ENCODE measurements at places on chromosomes 3 and 15.

GRCh38 chr3:143266511-143266910, 146.9 kb downstream of the CHST2 start:
- no peak for DNase-seq

DNA sequence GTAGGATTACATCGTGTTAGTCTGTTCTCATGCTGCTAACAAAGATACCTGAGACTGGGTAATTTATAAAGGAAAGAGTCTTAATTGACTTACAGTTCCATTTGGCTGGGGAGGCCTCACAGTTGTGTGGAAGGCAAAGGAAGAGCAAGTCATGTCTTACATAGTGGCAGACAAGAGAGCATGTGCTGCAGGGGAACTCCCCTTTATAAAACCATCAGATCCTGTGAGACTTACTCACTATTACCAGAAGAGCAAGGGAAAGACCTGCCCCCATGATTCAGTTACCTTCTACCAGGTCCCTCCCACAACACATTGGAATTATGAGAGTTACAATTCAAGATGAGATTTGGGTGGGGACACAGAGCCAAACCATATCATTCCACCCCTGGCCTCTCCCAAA, 3.4 kb downstream of the SLC25A26 start:
- DNase-seq = no peak

DNA sequence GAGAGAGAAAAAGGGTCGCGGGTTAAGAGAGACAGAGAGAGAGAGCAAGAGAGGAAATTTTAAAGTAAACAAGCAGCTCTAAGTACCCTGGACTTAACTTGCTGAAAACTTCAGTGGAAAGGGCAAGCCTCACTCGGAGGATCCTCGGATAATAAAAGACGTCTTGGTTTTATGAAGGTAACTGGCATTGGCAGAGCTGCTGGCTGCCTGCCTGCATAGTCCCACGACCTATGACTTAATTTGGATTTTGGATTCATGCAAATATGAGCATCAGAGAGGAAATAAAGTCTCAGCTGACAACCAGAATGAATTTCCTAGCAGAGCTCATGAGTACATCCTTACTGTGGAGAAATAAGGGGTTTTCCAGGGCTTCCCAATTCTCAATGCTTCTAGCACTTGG, 95.1 kb upstream of the PDZRN3 start:
- no peak for DNase-seq

GRCh38 chr3:32500880-32501782, 1.5 kb downstream of the CMTM6 start:
- DNase-seq = no peak

- DNase-seq = no peak
These were observed 475.3 kb downstream of the FHIT start for GRCh38 chr3:60775985-60776384.

DNA sequence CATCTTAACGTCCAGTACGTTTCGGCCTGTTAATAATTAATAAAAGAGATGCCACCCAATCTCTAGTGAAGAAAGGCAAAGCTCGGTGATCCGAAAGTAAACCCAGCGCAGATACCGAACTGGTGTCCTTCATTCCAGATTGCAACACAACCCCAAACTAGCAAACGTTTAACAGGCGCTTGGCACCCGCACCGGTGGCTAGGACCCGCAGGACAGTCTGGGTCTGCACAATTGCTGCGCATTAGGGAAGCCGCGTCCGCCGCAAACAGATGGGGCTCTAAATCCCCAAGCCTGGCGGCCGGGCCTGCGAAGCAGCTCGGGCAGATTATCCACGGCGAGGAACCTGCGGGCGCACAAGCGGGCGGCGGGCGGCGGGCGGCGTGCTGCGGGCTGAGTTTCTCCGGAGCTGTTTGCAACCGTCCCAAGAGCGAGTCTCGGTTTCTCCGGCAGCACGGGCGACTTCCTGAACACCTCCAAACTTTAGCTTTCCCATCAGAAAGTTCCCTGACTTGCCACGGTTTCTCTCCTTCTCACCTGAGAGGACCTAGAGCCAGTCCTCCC, 112.1 kb upstream of the ICE2 start:
- DNase-seq = peak; percentile 38

DNA sequence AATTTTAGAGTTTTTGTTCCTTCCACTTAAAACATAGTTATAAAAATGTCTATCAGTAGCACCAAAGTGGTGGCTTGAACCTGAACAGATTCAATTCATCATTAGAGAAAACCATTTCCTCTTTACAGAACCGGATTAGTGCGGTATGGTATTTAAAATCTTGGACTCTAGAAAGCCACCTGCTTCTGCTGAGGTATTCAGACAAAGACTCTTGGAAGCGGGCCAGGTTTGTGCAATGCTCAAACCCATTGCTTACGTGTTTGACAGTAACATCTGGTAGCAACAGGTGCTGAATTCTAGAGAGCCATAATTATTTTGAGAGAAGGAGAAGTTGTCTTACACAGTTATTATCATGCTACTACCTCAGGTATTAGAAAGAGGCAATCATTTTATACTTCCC, 290.5 kb downstream of the NAALADL2 start:
- DNase-seq = no peak

GRCh38 chr3:41224120-41224806, 25.0 kb downstream of the CTNNB1 start:
- DNase-seq = no peak

DNA sequence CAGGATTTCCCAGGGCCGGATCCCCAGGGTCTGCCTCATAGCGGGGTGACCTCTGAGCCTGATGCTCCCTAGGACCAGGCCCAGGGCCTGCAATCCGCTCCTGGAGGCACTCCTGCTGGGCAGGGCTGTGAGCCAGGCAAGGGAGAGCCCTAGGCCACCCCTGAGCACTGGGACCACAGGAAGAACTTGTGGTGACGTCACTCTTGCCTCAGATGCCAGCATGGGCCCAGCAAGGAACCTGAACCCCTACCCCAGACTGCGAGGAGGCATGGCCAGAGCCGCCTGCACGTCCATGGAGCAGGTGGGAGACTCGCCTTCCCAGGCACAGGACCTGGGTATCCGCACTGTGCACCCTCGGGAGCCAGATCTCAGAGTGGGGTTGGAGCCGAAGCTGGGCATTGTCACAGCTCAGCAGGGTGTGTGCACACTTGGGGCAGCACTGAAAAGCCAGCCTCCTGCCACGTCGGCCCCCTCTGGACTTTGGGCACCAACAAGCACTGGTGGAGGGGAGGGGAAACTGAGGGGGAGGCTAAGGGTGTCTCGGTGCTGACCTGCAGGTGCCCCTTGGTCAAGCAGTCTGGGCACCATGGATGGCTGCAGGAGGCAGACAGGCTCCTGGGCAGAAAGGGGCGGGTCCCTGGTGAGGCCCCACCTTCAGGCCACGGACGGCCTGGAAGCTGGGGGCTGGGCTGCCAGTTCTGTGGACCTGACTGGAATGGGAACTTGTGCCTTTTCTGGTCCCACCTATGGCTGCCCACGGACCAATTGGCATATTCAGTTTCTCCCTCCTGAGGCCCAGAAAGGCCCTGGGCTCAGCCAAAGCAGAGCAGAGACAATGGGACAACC, 49.3 kb downstream of the SLC6A20 start:
- no peak for DNase-seq

DNA sequence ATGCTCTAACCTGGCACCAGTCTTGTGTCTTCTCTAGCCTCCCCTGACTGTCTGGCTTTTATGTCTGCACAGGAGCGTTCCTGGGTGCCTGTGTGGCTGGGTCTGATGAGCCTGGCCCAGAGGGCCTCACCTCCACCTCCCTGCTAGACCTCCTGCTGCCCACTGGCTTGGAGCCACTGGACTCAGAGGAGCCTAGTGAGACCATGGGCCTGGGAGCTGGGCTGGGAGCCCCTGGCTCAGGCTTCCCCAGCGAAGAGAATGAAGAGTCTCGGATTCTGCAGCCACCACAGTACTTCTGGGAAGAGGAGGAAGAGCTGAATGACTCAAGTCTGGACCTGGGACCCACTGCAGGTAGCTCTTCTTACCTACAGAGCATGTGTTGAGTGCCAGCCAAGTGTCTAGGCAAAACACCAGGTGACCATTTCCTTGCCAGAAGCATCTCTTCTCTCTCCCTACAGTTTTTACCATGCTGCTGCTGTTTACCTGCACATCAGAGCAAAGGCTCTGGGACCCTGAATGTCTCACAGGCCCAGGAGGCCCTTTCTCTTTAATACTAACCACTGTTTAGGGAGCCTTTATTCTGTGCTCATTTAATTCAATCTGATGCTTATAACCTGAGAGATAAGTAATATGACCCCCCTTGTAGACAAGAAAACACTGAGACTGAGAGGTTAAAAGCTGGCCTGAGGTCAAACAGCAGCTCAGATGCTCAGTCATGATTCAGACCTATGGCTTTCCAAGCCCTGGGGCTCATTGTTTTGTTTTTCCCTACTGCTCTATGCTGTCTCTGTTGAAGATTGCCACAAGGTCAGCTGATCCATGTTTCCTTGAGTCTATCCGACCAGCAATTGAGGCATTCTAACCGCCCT, 10.4 kb downstream of the PODXL2 start:
- no peak for DNase-seq

DNA sequence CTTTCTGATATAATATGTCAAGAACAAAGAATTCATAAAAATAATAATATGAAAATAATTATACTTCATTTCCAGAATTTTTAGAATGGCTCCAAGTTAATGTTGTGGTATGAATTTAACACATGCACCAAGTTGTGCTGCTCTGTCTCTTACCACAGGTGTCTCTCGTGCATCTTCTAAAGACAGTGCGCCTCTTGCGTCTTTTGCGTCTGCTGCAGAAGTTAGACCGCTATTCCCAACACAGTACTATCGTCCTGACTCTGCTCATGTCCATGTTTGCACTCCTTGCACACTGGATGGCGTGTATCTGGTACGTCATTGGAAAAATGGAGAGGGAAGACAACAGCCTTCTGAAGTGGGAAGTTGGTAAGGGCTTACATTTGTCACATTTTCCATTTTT, 246.6 kb downstream of the KCNH8 start:
- DNase-seq = no peak

GRCh38 chr3:179181993-179182551, 33.9 kb downstream of the PIK3CA start:
- DNase-seq = no peak

DNA sequence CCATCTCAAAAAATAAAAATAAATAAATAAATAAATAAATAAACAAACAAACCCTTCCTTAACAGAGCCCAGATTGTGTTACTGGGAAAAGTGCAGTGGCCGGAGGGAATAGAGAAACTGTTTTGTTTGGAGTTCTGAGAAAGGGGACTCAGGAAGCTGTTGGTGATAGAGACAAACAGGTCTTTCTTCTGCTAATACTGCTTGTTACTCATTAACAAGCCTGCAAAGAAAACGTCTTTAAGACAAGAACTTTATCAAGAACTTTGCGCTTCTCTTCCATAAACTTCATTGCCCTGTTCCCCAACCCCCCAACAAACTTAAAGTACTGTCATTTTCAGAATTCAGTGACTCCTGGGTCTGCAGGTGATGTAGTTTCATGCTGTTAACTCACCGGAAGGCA, 68.8 kb upstream of the GSK3B start:
- DNase-seq = no peak

DNA sequence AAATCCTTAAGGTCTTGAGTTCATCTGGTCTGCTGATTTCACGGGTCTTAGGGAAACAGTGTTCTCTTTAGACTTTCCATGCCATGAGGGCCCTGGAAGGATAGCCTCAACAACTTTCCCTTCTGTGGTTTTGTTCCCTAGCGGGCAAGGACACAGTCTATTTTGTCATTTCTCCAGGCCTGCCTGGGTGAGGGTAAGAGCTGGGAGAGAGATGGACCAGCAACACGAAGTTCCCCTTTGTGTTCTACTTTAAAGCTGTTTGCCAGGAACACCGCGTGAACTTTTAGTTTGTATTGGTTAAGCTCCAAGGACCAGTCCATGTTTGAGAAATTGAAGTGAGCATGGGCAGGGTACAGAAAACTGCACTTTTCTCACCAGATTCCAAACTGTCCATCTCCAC, 20.9 kb downstream of the ST3GAL6 start:
- DNase-seq = no peak

DNA sequence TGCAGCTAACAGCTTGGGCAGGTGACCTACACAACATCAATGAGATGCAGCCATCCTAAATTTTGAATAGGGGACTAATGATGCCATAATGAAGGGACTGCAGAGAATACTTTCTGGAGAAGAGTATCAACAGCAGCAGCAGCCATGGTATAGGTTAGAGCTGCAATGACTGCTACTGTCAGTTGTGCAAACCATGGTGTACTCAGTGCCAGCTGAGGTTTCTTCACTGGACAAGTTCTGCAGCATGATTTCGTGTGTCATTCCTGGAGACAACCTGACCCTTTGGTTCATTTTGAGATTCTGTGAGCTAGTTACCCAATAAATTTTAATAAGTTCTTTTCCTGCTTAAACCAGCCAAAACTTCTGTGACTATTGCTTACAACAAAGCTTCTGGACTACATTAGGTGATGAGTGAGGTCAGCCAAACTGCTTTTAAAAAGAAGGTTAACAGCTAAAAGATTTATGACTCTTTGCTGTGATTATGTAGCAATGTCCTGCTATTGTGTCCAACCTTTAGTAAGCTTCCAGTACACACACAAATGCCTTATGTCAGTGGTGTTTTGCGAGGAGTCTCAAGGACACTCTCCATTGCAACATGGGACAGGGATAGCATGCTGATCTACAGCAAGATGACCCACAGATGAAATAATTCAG, 4.8 kb upstream of the DAZL start:
- DNase-seq = no peak
